Activated CD4-positive, alpha-beta T cell treated with anti-CD3 and anti-CD28 coated beads, Interleukin-2, amount 10 ng/mL, durations not matched to agents 7 days and 5 days (primary cell): ENCODE measurements at places on chromosomes 1 and 21. TPM values are rescaled to one million over a fixed set of nuclear protein-coding genes. Genes with fewer than 3 reads are reported as not detected.
A peak's percentile ranks its signal among the peaks of the same experiment; 100 is the strongest.

- DNase-seq, result no peak
These were observed 21.4 kb downstream of the IGFN1 start for GRCh38 chr1:201212056-201212455.

DNA sequence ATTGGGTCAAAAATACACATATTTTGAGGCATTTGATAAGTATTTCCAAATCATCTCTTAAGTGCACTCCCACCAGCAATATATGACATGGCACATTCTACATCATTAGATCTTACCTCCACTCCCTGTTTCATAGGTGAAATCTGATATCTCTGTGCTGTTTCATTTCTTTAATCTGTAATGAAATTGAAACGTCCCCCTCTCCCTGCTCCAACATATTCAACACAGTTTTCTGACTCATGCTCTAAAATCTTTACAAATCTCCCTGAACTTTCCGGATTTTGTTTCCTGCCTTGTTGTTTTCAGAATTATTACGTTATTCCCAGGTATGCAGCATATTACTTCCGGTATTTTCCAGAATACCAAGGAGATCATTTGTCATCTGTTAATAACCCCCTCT lies 66.1 kb upstream of the AKT3 start:
- DNase-seq, result no peak

DNA sequence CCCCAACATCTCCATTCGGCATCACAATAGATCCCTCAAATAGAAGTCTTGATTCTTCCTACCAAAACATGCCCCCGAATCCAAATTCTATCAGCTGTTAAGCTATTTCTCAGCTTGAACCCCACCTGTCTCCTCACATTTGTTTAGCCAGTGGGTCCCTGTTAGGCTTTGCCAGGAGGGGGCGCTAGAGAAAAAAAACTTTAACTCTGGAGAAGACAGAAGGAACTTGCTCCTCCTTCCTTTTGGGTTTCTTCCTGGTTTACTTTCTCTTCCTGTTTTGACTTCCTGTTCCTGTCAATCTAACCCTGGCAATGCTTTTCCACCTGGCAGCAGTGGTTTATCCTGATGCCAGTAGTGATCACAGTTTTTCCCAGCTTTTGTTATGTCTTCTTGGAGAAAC lies 95.6 kb upstream of the KCNK1 start:
- peak; percentile 11 for DNase-seq

GRCh38 chr1:46607345-46608130 lies 3.5 kb upstream of the MKNK1 start:
- no peak for DNase-seq

DNA sequence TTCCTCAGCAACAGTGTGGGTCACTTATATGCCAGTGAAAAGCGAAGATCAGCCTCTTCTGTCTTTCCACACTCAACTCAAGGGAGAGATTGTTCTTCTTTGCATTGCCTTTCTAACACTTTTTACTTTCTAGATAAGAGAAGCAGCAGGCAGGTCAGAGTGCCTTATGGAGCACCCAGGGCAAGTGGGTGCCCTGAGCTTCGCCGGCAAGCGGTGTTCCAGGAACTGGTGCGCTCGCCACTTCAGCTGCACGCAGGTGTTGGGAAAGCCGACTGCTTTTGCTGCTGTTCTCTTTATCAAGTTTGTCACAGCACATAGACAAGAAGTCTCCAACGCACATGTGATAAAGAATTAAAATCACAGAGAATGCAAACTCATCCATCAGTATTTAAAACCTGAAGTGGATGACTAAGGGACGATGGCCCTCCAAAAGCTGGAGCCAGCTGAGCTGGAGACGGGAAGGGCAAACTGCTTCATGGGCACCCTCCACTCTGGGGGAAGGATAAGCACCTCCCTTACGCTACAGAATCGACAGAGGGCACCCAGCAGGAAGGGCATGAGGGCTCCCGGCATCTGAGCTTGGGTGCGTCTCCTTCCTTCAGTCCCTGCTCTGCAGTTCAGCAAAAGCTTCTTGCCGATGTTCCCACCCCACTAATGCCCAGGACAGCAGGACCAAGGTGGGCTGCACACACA lies 20.7 kb downstream of the UBE2G2 start:
- DNase-seq, result no peak

CBS gene
- total RNA-seq, result 31.7 TPM

C4BPB gene
- 3.1 TPM for total RNA-seq
